ENCODE measurements at places on chromosomes 3 and 15.

- DNase-seq, result no peak
Observed at GRCh38 chr15:84988909-84989644, 7.4 kb downstream of the PDE8A start.

GRCh38 chr3:152296971-152297370 lies 28.2 kb downstream of the MBNL1 start:
- no peak for DNase-seq

DNA sequence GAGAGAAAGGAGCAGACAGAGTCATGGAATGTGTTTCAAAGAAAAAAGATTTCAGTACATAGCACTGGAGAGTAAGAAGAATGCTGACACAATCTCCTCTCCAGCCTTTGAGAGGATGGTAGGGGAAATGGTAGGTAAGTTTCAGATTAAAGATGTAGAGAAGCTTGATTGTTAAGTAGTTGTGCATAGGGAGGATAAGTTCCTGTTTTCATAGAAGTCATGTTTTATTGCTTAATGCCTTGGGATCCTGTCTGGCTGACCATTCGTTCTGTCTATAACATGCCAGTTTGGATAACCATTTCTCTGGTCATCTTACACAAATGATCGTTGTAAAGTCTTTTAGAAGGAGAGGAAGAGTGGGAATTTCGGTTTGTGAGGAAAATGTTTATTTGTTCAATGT lies 95.7 kb upstream of the IGSF10 start:
- DNase-seq, result no peak

GRCh38 chr15:89104172-89104564 lies 15.9 kb downstream of the ABHD2 start:
- no peak for DNase-seq

- DNase-seq, result no peak
Observed at GRCh38 chr15:85305050-85305449, 75.4 kb upstream of the AKAP13 start.

DNA sequence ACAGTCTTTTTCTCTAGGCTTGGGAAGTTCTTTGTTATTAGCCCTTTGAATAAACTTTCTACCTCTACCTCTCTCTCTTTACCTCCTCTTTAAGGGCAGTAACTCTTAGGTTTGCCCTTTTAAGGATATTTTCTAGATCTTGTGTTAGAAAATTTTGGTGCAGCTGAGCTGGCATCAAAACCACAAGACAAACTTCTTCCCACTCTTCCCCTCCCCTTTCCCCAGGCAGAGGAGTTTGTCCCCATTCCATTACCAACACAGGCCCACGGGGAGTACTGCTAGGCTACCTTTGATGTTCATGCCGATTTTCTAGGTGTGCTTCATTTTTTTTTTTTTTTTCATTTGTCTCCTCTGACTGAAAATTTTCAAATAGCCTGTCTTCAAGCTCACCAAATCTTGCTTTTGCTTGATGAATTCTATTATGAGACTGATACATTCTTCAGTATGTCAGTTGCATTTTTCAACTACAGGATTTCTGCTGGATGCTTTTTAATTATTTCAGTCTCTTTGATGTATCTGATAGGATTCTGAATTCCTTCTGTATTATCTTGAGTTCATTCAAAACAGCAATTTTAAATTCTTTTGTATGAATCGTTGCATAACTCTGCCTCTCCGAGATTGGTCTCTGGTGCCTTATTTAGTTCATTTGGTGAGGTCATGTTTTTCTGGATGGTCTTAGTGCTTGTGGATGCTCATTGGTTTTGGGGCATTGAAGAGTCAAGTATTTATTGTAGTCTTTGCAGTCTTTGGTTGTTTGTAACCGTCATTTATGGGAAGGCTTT lies 112.0 kb downstream of the UBE2E2 start:
- DNase-seq, result no peak

- DNase-seq, result no peak
Observed at GRCh38 chr3:195899701-195900435, 8.5 kb downstream of the TNK2 start.

DNA sequence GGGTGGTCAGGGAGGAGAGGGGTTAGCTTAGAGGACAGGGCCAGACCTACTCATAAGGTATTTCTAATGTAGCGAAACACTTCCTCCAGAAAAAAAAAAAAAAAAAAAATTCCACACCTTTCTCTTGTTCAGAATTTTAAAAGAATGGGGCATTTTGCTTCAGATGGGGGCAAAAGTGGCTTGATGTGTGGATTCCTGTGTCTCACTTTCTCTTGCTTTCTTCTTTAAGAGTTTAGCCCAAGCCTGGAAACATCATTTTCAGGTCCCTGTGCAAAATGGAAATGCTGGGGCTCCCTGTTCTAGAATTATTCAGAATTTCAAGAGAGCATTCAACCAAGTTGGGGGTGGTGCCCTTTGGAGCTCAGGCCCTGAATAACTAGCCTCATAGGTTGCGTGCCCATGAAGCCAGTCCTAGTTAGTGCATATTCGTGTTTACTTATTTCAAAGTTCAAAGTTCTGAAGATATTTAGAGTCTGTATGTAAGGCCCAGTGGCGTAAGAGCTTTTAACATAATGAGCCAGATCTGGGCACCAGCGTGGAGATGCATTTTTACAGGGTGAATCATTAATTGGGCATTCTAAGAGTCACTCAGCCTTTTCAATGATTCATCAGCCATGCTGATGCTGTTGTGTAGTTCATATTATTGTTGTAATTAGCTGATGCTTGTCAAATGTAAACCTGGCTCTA lies 104.5 kb downstream of the RPLP1 start:
- peak; percentile 95 for DNase-seq

- no peak for DNase-seq
Observed at GRCh38 chr3:137759505-137759904, 4.6 kb upstream of the SOX14 start.

- DNase-seq, result no peak
Observed at GRCh38 chr15:77530576-77530975, 102.1 kb downstream of the LINGO1 start.

GRCh38 chr15:48875241-48875960 lies 2.5 kb upstream of the EID1 start:
- no peak for DNase-seq
